A673 (cell line): ENCODE measurements at places on chromosomes 12 and 14. TPM values are rescaled to one million over a fixed set of nuclear protein-coding genes. Genes with fewer than 3 reads are reported as not detected.

The NPFF gene
- not detected in 2 replicates for total RNA-seq

The PDE3A gene
- total RNA-seq, result 0.61 and 0.80 TPM in 2 replicates

- peak; percentile 38 for DNase-seq
Measured at GRCh38 chr14:79573486-79573885, 637.8 kb downstream of the DIO2 start.

GRCh38 chr14:90499121-90499520, 102.3 kb downstream of the CALM1 start:
- no peak for DNase-seq

The MFAP5 gene
- 0.52 and 1.7 TPM in 2 replicates for total RNA-seq

DNA sequence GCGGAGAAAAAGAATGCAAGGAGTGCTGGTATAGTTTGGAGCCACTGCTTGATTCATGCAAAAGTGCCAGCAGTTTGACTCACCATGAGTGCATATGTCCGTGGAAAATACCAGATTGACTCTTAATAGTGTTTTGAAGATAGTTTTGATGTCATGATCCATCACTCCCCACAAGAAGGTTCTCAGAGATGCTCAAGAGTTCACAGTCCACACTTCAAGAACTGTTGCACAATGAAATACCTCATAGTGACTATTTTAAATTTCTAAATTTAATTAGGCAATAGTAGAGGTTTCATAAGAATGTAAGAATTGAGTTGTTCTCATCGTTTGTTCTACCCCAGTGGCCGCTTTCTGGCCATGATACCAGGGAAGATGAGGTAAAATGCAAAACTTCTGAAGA, 286.6 kb upstream of the RGS6 start:
- DNase-seq, result no peak

DNA sequence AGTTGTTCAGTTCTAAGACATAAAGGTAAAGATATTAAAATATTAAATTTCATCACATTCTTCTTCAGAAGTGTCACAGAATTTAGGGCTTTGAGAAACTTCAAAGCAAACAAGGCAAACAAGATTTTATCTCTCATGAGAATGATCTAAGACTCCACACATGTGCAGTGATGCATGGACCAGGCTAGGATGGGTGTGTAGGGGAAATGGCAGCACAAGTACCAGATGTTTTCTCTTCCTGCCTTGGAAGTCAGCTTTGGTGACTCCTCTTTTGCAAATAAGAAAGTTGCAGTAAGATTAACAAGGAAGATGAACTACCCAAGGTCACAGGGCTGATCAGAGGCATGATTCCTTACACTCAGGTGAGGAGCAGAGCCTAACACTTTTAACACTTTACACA, 163.8 kb upstream of the LMNTD1 start:
- no peak for DNase-seq

DNA sequence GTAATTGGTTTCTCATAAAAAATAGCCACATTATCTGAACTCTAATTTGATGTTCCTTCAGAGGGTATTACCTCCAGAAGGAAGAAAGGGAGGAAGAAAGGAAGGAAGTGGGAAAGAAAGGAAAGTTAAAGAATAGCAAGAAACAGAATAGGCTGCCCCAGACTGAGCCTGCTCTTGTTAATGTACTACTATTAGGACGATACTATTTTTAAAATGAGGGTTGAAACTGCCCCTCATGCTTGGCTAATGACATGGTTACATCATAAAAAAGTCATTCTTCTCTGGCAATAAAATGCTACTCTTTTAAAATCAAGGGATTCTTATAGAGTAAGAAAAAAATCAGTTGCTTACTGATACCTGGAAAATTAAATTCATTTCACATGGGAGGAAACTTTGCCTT, 253.0 kb downstream of the KTN1 start:
- no peak for DNase-seq

DNA sequence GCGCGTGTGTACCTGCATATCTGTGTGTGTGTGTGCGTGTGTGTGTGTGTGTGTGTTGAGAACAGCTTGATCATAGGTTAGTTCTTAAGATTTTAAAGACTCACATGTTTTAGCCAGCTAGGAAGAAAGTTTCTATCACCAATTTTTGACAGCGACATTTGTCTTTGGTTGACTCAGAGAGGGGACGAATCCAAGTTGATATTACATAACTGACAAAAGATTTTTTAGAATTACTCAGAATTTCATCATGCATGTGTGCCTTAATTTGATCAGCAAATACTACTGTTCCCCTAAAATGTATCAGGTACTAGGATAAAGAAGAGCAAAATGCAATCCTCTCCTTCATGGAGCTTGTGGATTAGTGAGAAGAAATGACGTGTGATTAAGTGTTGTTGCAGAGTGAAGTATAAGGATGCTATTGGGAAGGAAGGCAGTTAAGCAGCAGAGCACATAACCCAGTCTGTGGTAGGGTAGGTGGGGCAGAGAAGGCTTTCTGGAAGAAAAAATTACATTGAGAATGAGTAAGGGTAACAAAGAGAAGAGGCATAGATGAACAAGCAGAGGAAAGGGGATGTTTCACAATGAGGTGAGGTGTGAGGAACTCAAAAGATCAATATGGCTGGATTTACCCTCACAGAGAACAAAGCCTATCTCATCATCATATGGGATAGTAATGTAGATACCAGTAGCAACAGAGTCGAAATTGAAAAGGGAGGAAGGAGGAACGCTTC, 77.5 kb downstream of the ELK3 start:
- no peak for DNase-seq
